ENCODE measurements at places on chromosomes 7 and 10.

GRCh38 chr7:55278321-55278720 is 86.8 kb upstream of the LANCL2 start:
- DNase-seq = no peak

GRCh38 chr7:123201901-123202300 is 2.1 kb upstream of the SLC13A1 start:
- no peak for DNase-seq

DNA sequence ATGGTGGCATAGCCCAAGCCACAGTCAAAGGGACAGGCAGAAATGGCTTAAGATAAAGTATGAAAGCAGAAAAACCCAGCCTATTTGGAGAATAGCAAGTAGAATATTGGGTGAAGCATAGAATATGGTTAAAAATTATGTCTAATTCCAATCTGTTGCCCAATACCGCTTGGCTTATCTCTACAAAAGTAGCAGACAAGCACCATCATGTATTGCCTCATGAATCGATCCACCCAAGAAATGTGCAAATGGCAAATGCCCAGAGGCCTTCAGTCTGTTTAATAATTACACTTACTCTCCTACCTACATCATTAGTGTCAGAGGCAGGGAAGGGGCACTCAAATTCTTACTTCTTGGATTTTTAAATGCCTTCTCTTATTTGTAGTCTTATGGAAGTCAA is 130.9 kb upstream of the ADAM12 start:
- no peak for DNase-seq

GRCh38 chr10:125334545-125334944 is 174.2 kb upstream of the CTBP2 start:
- no peak for DNase-seq

DNA sequence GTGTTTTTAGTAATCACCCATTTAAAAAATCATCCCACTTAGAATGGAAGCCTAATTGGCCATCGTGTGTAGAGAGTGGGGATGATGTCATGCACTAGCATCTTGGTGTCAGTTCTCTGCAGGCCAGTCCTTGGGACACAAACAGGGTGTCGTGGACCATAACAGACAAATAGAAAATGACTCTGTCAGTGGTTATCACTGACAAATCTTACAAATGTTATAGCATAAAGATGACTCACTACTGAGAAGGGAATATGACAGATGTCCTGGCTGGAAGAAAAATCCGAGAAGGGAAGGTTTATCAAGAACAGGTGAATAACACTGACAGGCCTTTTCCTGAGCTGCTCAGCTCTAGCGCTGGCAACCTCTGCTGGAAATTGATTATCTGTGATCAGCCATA is 10.6 kb downstream of the CABCOCO1 start:
- no peak for DNase-seq

DNA sequence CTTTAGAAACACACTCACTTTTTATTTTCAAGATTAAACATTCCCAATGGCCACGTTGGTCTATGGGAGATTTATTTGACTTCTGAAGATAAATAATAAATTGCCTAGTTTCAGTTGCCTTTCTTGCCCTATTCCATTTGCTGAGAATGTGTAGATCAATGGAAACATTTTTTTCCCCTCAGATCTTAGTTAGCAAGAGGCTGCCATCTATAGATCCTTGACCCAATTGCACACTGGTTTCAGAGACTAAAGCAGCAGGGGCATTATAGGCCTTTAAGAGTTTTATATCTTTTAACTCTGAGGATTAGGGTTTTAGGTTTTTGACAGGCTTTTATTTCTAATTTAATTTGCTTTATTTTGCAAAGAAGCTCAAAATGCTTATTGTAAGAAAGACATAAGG is 163.2 kb upstream of the GPR26 start:
- no peak for DNase-seq

DNA sequence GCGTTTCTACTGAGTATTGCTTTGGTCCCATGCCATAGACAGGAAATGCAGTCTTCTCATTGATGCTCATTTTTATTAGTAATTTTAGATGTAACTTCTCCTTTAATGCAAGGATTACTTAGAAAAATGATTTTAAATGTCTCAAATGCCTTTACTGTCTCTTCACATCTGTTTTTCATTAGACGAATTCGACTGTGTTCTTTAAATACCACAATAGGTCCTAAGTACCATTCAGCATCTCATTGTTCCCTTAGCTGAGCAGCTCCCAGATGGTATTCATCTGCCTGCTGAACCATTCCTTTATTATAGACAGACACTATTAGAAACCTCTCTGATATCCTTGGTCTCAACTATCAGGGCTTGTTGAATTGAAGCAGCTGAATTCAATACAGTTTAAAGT is 113.6 kb downstream of the LSMEM1 start:
- DNase-seq = no peak

DNA sequence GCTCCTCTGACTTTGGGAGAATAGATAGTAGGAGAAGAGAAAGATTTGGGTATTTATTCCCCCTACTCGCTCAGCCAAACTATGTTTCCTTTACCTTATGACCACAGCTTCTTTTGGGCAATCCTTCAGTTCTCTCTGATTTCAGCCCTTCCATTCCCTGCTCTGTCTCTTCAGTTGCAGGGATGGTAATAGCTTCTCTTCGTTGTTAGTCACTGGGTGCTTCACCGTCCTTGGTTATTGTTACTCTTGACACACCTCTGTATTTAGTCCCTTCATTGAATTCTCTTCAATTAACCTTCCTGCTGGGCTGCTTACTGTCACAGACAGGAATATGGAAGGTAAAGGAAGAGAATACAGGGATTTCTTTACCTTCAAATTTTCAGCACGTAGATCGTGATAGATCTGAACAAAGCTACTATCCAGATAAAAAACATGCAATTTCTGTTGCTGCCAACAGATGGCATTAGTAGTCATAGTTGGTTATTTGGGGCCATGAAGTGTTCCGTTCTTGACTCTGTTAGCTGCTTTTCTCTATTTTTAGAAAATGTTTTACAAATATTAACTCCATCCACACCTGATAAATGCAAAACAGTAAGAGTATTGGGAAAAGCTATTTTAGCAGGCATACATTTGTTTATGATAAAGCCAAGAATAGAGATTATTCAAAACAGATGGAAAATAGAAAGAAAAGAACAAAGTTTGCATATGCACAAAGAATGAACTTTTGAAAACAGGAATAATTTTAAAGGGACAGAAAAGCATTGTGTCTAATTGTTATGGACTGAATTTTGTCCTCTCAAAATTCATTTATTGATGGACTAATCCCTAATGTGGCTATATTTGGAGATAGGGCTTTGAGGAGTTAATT is 14.0 kb upstream of the PTTG1IP2 start:
- peak; percentile 70 for DNase-seq

DNA sequence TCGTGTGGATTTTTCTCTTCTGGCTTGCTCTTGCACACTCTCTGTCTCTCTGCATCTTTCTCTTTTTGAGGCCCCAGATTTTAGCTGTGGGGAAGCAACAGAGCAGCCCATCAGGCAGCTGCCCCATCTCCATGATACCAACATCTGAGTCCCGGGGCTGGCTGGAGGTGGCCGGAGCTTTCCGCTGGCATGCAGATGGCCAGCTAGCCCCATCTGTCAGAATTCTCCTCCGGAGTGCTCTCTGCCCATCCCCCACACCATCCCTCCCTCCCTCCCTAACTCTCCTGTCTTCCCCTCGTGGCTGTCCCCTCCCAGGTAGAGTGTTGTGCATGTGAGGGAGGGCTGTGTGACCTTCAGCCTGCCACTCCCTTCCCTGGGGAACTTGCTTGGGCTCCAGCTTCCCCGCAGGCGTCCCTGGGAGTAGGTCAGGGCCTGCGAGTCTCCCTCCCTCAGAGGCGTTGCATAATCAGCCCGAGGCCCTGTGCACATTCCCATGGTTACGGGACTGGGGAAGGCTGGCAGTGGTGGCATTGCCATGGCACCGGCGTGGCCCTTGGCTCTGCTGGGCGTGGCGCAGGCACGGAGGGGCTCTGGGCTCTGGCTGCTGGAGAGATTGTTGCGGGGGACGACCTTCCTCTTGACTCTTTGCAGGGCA is 24.7 kb downstream of the GHRHR start:
- no peak for DNase-seq

DNA sequence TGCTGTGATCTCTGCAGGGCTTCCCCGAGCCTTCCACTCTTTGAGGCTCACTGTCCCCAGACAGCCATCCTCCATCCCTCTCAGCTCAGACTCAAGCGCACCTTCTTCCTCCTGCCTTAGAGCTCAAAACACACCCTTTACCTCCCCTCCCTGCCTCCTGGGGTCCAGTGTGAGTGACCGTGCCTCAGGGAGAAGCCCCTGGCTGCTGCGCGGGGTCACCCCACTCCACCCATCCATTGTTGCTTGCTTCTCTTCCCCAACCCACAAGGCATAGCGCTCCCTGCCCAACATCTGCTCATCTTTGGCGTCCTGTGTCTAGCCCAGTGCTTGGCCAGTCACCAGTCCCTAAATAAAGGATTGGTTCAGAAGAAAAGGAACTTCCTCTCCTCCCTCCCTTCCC is 170.3 kb downstream of the TCERG1L start:
- DNase-seq = no peak

DNA sequence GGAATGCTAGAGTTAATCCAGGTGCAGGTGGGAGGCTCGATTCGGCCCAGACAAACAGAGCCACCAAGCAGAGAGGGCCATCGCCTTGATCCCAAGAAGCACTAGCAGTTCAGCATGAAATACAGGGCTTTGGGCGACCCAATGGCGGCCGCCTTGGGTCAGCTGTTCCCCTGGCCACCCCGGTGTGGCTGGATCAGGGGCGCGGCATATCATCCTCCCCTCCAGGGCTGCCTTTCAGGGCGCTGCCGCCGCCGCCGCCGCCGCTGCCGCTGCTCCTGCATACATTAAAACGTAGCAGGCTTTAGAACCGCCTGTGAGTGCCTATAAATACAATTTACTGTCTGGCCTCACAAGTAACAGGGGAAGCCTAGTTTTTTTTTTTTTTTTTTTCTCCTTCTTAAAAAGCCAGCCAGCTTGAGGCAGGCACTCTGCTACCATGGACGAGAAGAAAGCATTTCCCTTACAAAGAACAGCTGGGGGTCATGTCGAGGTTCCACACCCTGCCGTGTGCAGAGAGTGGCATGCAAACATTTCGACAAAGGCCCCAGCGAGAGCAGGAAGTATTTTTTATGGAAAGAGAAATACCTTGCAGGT is 57.7 kb upstream of the EFCAB10 start:
- DNase-seq = no peak

DNA sequence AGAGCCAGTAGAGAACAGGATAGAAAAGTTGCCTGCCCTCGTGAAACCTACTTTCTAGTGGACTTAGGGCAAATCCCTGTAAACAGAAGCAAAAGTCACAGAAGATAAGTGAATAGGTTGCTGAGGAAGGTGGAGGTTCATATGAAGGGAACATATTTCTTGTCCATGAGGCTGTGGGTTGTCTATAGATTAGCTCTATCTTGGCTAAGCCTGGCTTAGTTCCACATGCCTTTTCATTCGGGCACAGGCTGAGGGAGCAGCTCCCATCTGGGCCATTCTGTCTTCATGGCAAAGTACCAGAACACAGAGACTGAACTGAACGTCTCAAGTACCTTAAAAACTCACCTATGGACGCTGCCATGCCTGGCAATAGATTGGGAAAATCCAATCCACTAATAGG is 45.3 kb downstream of the BZW2 start:
- peak; percentile 75 for DNase-seq

DNA sequence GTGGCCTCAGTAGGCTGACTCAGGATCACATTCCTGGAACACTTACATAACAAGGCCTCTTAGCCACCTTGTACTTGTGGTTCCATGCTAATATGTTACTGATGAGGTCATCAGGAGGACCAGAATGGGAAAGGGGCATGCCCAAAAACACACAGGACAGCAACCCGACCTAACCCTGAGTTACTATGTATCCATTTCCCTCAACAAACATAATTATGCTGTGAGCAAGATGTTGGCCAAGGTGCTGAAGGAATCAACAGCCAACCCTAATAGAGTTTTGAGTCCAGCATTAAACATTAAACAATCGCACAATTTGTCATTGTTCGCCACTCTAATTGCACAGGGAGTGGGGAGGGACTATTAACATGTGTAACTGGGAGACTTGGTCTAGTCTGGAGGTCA is 129.4 kb downstream of the PLPP4 start:
- no peak for DNase-seq

Data from hematopoietic multipotent progenitor cell treated with erythropoietin and hydrocortisone succinate and interleukin-3 and kit ligand, for 6 days (in vitro differentiated cells).